ENCODE measurements at places on chromosomes 2 and 18.

GRCh38 chr2:17441790-17442189, 76.5 kb downstream of the RAD51AP2 start:
- peak; percentile 67 for DNase-seq

GRCh38 chr18:42373584-42373983, 418.6 kb downstream of the PIK3C3 start:
- DNase-seq = no peak

GRCh38 chr18:79904357-79905147, 46.9 kb downstream of the SLC66A2 start:
- DNase-seq = peak; percentile 80

- no peak for DNase-seq
Observed at GRCh38 chr18:70956554-70956953, 667.7 kb downstream of the SOCS6 start.

- DNase-seq = no peak
Observed at GRCh38 chr2:9434489-9434888, 11.0 kb downstream of the CPSF3 start.

DNA sequence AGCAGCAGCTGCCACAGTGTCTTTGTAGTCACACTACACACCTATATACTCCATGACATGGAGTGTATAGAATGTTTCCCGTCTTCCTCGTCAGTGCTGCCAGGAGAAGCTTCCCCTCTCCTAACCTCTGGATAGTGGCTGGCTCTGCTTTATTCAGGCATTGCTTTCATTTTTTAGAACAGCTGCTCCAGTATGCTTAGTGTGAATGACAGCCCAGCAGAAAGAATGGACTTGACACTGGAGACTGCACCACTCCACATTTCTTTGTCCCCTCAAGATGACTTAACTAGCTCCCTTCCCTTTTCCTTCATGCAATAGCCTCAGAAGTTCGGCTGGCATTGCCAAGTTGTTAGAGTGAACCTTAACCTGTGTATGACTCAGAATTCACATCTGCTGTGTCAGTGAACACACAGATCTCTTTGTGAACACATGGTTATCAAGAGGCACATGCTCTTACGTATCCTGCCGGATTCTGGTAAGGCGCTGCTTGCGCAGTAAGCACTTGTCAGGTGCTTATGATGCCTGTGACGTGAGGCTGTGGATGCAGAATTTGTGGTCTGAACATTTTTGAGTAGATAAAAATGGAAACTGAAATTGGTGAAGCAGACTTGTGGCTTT, 73.9 kb downstream of the NEDD4L start:
- peak; percentile 97 for DNase-seq

DNA sequence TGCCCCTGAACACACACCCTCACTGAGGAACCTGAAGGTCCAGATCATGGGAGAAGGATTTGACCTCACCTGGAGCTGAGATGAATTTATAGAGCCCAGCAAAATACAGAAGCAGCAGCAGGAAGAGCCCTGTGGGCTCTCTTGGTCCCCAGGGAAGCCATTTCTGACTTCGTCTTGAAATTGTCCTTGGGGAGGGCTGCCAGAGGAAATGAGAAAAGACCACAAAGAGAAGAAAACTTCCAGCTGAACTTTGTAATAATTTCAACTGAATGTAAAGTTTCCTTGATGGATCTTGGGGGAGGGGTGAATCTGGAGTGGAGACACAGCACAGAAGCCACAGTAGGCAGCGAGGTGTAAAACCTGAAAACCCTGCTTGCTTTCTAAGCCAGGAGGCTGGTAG, 500.9 kb upstream of the NXPH2 start:
- DNase-seq = no peak

Data from bronchial epithelial cell (primary cell).